ENCODE measurements at places on chromosomes 11 and 22.

GRCh38 chr22:46081831-46082210 is 68.5 kb upstream of the PPARA start:
- no peak for DNase-seq

GRCh38 chr22:48867891-48868290 is 959.8 kb downstream of the BRD1 start:
- DNase-seq: no peak

- DNase-seq: no peak
Measured at GRCh38 chr11:127098684-127099083, 98.1 kb upstream of the KIRREL3 start.

DNA sequence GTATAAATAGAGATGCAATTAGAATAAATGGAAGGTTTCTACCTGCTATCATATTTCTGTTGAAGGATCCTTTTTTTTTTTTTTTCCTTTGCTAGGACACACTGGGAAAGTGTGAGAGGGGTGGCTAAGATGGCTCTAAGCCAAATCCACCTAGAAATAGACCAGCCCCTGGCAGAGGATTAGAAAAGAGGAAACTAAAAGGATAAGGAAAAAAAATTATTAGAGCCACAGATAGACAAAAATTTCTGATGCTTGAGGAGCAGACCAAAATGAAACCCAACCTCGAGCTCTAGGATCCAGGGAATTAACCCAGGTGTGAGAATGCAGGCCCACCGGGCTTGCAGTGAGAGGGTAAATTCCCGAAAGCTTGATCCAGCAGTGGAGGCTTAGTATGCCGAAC is 262.3 kb downstream of the CADM1 start:
- no peak for DNase-seq

- no peak for DNase-seq
Measured at GRCh38 chr22:30697975-30698374, 3.3 kb downstream of the OSBP2 start.

GRCh38 chr22:46931414-46931813 is 169.0 kb downstream of the TBC1D22A start:
- DNase-seq: peak; percentile 5

All from HFF-Myc (cell line).